Right lobe of liver (tissue), 6 donors: ENCODE measurements at places on chromosomes 16 and 17. TPM values are rescaled to one million over a fixed set of nuclear protein-coding genes. Genes with fewer than 3 reads are reported as not detected.

TMEM100 gene
- total RNA-seq: 2.6 TPM

DNA sequence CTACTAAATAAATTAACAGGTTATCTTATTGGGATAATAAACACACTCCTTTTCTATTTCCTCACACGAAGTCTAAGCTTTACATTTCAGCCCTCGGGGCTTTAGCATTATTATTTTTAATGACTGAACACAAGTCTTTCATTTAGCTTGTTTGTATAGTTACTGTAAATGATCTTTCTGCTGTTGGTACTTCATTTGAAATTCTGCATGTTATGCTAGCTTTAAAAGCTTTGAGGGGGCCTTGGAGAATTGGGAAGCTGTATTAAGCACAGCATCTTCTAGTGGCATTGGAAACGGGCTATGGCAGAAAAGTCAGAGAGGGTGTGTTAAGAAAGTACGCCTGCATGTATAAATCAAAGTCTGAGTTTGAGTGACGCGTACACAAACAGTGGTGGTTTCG, 243.7 kb downstream of the FTO start:
- peaks cover 14% of the 10 kb centered on the region for H3K4me1 ChIP-seq
- no peaks in the 10 kb centered on the region for H3K36me3 ChIP-seq
- DNase-seq: no peak
- no peak overlapping the region for H3K4me3 ChIP-seq

DNA sequence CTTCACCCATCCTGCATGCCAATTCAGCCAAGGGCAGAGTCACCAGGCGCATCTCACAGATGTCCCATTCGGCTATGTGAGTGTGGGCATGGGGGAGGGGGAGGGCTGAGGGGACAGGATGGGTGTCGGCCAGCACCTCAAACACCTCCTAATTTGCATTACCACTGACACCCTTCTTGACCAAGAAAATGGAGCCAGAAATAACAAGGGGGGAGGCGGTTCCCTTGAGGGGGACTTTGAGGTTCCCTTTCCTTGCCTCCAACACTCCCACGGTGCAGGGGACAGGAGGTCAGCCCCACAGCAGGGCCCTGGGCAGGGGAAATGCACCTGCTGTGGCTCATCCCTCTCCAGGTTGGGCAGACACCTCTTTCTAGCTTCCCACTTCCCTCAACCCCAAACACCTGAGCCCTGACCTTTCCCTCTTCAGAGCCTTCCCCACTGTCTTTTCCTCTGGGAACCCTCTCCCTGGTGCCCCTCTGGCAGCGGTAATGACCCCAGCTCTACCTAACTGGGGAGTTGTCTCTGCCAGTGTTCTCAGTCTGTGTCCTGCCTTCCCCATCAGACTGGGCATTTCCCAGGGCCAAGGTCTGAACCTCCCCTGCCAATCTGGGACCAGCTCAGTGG, 18.2 kb upstream of the TBX21 start:
- H3K27ac ChIP-seq: no peak overlapping the region
- DNase-seq: no peak
- no peaks in the 10 kb centered on the region for H3K27me3 ChIP-seq
- H3K4me3 ChIP-seq: no peak overlapping the region
- H3K4me1 ChIP-seq: no peaks in the 10 kb centered on the region

APRT gene
- total RNA-seq: 72.5 TPM

DNA sequence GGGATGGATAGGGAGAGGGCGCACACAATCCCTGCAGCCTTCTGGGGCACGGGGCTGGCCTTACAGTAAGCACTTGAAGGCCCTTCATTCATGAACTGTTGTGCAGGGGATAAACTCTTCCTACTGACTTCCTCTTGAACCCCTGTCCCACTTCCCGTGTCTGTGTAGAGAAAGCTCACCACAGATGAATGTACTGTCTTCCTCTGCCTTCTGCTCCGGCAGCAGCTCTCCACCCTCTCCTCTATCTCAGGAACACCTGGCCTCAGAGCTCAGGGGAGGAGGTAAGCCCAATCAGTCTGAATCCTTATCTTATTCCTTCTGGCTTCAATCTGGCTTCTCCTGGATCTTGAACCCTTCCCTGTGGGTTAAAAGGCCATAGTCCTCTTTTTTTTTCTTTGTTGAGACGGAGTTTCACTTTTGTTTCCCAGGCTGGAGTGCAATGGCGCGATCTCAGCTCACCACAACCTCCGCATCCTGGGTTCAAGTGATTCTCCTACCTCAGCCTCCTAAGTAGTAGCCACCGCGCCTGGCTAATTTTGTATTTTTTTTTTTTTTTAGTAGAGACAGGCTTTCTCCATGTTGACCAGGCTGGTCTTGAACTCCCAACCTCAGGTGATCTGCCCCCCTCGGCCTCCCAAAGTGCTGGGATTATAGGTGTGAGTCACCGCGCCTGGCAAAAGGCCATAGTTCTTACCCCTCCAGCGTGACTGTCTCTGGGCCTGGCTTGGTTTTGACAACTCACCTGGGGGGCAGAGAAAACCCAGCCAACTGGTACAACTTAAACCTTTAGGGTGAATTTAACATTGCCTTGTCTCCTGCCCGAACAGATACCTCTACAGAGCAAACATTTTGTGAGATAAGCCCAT, 7.2 kb upstream of the SLC52A1 start:
- DNase-seq: no peak
- H3K27ac ChIP-seq: no peak overlapping the region
- no peaks in the 10 kb centered on the region for H3K4me1 ChIP-seq
- H3K27me3 ChIP-seq: no peaks in the 10 kb centered on the region
- H3K36me3 ChIP-seq: no peaks in the 10 kb centered on the region

GRCh38 chr17:77306790-77307478, 166.2 kb downstream of the SEC14L1 start:
- no peaks in the 10 kb centered on the region for H3K27me3 ChIP-seq
- peak; percentile 91 for DNase-seq
- H3K36me3 ChIP-seq: no peaks in the 10 kb centered on the region
- peak overlapping the region; percentile 31 for H3K4me3 ChIP-seq

ZG16B gene
- total RNA-seq: 1.6 TPM

- H3K4me1 ChIP-seq: peaks cover 9% of the 10 kb centered on the region
- no peak for DNase-seq
- H3K27me3 ChIP-seq: no peaks in the 10 kb centered on the region
- no peaks in the 10 kb centered on the region for H3K36me3 ChIP-seq
- H3K4me3 ChIP-seq: no peak overlapping the region
Measured at GRCh38 chr17:60164697-60165096, 14.9 kb downstream of the CA4 start.

GSDMA gene
- total RNA-seq: 0.99 TPM

BAIAP3 gene
- 5.4 TPM for total RNA-seq

CTF1 gene
- total RNA-seq: not detected

- no peak overlapping the region for H3K4me3 ChIP-seq
- DNase-seq: no peak
- no peak overlapping the region for H3K27ac ChIP-seq
- no peaks in the 10 kb centered on the region for H3K27me3 ChIP-seq
- H3K36me3 ChIP-seq: peaks cover 94% of the 10 kb centered on the region
Measured at GRCh38 chr17:47664624-47664941, 14.9 kb downstream of the KPNB1 start.

GRCh38 chr17:42819939-42820535, 4.0 kb downstream of the BECN1 start:
- peaks cover 8% of the 10 kb centered on the region for H3K36me3 ChIP-seq
- no peak overlapping the region for H3K27ac ChIP-seq
- H3K27me3 ChIP-seq: no peaks in the 10 kb centered on the region
- peaks cover 9% of the 10 kb centered on the region for H3K4me1 ChIP-seq

DNA sequence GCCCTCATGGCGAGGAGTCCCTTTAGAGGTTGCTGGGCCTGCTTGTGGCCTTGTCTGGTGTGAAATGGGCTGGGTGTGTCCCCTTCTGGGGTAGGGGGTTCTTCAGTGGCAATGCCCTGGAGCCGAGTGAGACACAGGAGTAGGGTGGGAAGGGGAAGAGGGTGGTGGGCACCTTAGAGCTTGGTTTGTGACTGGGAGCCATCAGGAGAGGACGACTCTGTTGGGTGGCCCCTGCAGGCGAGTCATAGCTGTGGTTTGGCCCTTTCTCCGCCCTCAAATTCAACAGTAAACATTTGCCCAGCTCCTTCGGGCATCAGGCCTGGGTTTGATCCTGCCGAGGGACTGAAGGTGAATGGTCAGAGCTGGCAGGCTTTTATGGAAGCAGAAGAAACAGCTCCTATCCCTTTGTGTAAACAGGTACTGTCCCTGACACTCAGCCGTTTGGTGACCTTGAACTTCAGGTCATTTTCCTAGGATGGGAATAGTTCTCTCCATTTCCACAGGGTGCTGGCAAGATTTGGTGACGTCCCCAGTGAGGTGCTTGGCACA, 2.9 kb downstream of the E4F1 start:
- peak; percentile 64 for DNase-seq
- no peaks in the 10 kb centered on the region for H3K36me3 ChIP-seq
- peaks cover 5% of the 10 kb centered on the region for H3K4me1 ChIP-seq
- no peaks in the 10 kb centered on the region for H3K27me3 ChIP-seq

DNA sequence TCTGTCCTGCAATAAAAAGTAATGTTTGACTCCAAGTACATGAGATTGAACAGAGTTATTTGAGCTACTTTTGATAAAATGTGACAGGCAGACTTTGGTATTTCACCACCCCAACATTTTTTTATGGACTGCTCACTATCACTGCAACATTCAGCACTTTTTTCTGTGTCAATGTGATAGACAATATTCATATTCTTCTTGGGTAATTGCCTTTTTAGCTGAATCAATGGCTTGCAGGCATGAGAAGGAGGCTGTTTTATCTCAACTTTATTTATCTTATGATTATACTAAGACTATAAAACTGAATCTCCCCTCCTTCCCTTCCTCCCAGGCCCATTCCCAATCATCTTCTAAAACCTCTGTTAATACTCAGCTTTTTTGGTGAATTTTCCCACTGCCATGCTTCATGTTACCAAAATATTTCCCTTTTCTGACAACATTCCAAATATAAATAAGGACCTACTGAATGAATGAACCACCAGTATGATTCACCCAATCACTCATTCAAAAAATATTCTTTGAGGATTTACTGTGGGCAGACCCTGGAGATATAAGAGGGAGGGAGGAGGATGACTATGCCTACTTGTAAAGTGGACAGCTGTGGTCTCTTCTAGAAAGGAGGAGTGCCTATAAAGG, 67.6 kb downstream of the CDH13 start:
- no peaks in the 10 kb centered on the region for H3K27me3 ChIP-seq
- no peak overlapping the region for H3K4me3 ChIP-seq
- no peak overlapping the region for H3K27ac ChIP-seq
- no peaks in the 10 kb centered on the region for H3K36me3 ChIP-seq
- H3K4me1 ChIP-seq: no peaks in the 10 kb centered on the region

GRCh38 chr17:3630781-3631180, 5.3 kb downstream of the SHPK start:
- no peak overlapping the region for H3K4me3 ChIP-seq
- no peak overlapping the region for H3K27ac ChIP-seq
- no peak for DNase-seq
- peaks cover 32% of the 10 kb centered on the region for H3K36me3 ChIP-seq
- no peaks in the 10 kb centered on the region for H3K4me1 ChIP-seq

- no peak overlapping the region for H3K27ac ChIP-seq
- DNase-seq: no peak
- H3K4me1 ChIP-seq: no peaks in the 10 kb centered on the region
- H3K4me3 ChIP-seq: no peak overlapping the region
Measured at GRCh38 chr17:33273743-33274410, 19.2 kb downstream of the ASIC2 start.

ATP1B2 gene
- total RNA-seq: 1.5 TPM

ZSCAN32 gene
- 6.1 TPM for total RNA-seq

- H3K27me3 ChIP-seq: no peaks in the 10 kb centered on the region
- H3K27ac ChIP-seq: no peak overlapping the region
- H3K4me1 ChIP-seq: no peaks in the 10 kb centered on the region
- DNase-seq: no peak
- no peaks in the 10 kb centered on the region for H3K36me3 ChIP-seq
- no peak overlapping the region for H3K4me3 ChIP-seq
Measured at GRCh38 chr16:51393381-51394005, 242.4 kb upstream of the SALL1 start.

HOXB13 gene
- not detected for total RNA-seq

SEZ6L2 gene
- 0.18 TPM for total RNA-seq

- peaks cover 6% of the 10 kb centered on the region for H3K4me1 ChIP-seq
- no peak for DNase-seq
- H3K27ac ChIP-seq: no peak overlapping the region
- H3K4me3 ChIP-seq: no peak overlapping the region
- peaks cover 3% of the 10 kb centered on the region for H3K27me3 ChIP-seq
- no peaks in the 10 kb centered on the region for H3K36me3 ChIP-seq
Measured at GRCh38 chr17:1907216-1907631, 77.4 kb downstream of the RPA1 start.

DNA sequence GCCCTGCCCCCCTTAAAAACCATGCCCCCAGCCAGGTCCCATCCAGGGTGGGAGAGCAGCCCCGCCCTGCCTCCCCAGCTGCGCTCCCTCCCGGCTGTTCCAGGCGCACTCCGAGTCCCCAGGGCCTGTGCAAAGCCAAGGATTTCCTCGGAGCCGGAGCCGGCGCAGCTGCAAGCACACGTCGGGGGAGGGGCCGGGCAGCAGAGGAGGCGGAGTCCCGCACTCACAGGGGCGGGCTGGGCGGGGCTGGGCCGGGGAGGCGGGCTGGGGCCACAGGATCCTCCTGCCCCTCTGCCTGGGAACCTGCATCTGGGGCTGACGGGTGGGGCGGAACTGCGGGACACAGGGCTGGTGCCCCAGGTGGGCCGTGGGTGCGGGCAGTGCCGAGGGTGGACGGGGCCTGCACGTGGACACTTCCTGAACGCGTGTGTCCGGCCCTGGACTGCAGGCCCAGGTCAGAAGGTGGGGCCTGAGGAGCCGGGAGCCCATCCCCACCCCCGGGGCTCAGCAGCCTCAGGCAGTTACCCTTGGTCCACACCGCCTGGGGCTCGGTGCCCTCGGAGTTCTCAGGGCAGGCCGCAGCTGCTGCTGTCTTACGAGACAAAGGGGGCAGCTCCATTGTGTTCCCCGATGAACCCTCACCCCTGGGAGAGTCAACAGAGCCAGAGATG, 24.0 kb upstream of the SSTR5 start:
- H3K36me3 ChIP-seq: no peaks in the 10 kb centered on the region
- no peak for DNase-seq
- H3K27me3 ChIP-seq: no peaks in the 10 kb centered on the region
- no peak overlapping the region for H3K4me3 ChIP-seq
- H3K4me1 ChIP-seq: no peaks in the 10 kb centered on the region
- no peak overlapping the region for H3K27ac ChIP-seq

- H3K27me3 ChIP-seq: no peaks in the 10 kb centered on the region
- DNase-seq: no peak
- peaks cover 42% of the 10 kb centered on the region for H3K36me3 ChIP-seq
Measured at GRCh38 chr16:1745181-1745899, 26.0 kb downstream of the NME3 start.

DNA sequence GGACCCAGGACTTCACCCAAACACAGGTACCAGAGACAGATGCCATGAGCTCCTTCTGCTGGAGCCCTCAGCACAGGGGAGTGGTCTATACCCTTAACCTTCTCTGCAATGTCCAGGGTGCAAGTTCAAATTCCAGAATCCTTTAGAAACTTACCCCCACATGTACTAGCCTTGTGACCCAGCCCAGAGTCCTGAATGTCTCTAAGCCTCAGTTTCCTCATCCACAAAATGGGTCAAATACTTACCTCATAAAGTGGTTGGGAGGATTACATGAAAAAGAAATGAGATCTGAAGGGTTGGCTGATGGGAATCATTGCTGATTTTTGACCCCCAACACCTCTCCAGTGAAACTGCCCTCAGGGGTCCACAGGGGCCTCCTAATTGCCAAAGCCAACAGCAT, 21.7 kb downstream of the COTL1 start:
- H3K27me3 ChIP-seq: no peaks in the 10 kb centered on the region
- H3K27ac ChIP-seq: no peak overlapping the region
- H3K4me3 ChIP-seq: no peak overlapping the region
- no peaks in the 10 kb centered on the region for H3K4me1 ChIP-seq
- H3K36me3 ChIP-seq: no peaks in the 10 kb centered on the region

PTGES3L gene
- not detected for total RNA-seq
